Aortic smooth muscle cell (primary cell): ENCODE measurements at places on chromosomes 1 and 21. TPM values are rescaled to one million over a fixed set of nuclear protein-coding genes. Genes with fewer than 3 reads are reported as not detected.

The GPA33 gene
- total RNA-seq: not detected in 2 replicates

The LRIG2 gene
- 10.6 and 10.7 TPM in 2 replicates for total RNA-seq

The NAV1 gene
- total RNA-seq: 53.5 and 54.9 TPM in 2 replicates

The NR0B2 gene
- total RNA-seq: not detected in 2 replicates

The GUCA2B gene
- not detected in 2 replicates for total RNA-seq

The CD244 gene
- total RNA-seq: not detected in 2 replicates

The ERO1B gene
- 1.4 and 1.6 TPM in 2 replicates for total RNA-seq

The NR5A2 gene
- total RNA-seq: 0.12 and 0.13 TPM in 2 replicates

The GPR89A gene
- 21.2 and 23.8 TPM in 2 replicates for total RNA-seq

The COA7 gene
- 9.0 and 10.3 TPM in 2 replicates for total RNA-seq

The AADACL3 gene
- total RNA-seq: not detected in 2 replicates

The DMRTA2 gene
- total RNA-seq: 0.12 and 0.13 TPM in 2 replicates

The ERI3 gene
- total RNA-seq: 34.8 and 39.0 TPM in 2 replicates

The CHRM3 gene
- total RNA-seq: 0.37 and 5.2 TPM in 2 replicates

The STRIP1 gene
- total RNA-seq: 47.1 and 47.4 TPM in 2 replicates

The CRYBG2 gene
- not detected in 2 replicates for total RNA-seq

The SPRR2E gene
- not detected in 2 replicates for total RNA-seq

The LRRC7 gene
- not detected in 2 replicates for total RNA-seq

The IVL gene
- total RNA-seq: not detected in 2 replicates

The SERPINC1 gene
- 0.12 and 0.13 TPM in 2 replicates for total RNA-seq

The ZNF697 gene
- 5.6 and 9.5 TPM in 2 replicates for total RNA-seq

The ZNF687 gene
- 9.0 TPM in 2 replicates for total RNA-seq

The MTX1 gene
- 31.0 and 33.8 TPM in 2 replicates for total RNA-seq

The S100A12 gene
- total RNA-seq: not detected in 2 replicates

The PRDM16 gene
- 25.9 and 47.1 TPM in 2 replicates for total RNA-seq

The TGFB2 gene
- total RNA-seq: 5.7 and 12.4 TPM in 2 replicates

The SPATA1 gene
- total RNA-seq: 0.92 and 0.93 TPM in 2 replicates

The ZNF683 gene
- not detected in 2 replicates for total RNA-seq
